ENCODE measurements at places on chromosomes 2 and 18.

GRCh38 chr18:8874872-8875271 lies 169.5 kb downstream of the MTCL1 start:
- DNase-seq, result no peak

GRCh38 chr18:7272311-7273049 lies 41.6 kb downstream of the LRRC30 start:
- DNase-seq, result peak; percentile 63

GRCh38 chr2:208379192-208379591 lies 27.4 kb upstream of the PTH2R start:
- no peak for DNase-seq

GRCh38 chr18:74935434-74935833 lies 273.5 kb downstream of the PTGR3 start:
- DNase-seq, result no peak

GRCh38 chr2:24220554-24221291 lies 45.9 kb downstream of the FAM228A start:
- no peak for DNase-seq

DNA sequence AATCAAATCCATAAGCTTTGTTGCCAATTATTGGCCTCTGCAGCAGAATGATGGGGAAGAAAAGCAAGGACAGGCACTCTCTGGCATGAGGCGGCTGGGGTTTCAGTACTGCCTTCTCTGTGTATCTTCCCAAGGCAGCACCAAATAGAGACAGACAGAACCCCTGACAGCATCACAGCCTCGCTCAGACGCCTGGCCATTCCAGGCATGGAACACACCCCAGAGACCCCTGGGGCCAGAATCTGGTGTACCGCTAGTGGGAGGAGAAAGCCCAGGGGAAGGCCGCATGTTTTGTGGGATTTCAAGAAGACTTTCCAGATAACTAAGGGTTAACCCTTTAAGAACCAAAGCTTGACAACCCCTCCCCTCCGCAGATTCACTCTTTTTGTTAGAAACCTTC lies 282.1 kb downstream of the EN1 start:
- DNase-seq, result no peak

DNA sequence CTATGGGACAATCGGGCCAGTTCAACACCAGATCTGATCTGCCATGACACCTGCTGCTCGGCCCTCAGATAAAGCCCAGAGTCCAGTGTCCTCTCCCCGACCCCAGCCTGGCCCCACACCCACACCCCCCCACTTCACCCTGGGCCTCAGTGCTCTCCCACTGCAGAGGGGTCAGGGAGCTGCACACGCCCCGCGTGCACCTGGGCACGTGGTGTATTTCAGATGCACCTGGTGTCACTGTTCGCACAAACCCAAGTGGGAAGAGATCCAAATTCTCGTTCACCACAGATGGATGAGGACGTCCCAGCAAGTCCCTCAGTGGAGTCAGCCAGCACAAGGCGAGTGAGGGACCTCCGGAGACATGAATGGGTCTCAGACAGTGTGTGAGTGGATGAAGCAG lies 161.3 kb downstream of the RTP5 start:
- no peak for DNase-seq

- no peak for DNase-seq
Observed at GRCh38 chr2:44470151-44470550, 108.4 kb downstream of the CAMKMT start.

DNA sequence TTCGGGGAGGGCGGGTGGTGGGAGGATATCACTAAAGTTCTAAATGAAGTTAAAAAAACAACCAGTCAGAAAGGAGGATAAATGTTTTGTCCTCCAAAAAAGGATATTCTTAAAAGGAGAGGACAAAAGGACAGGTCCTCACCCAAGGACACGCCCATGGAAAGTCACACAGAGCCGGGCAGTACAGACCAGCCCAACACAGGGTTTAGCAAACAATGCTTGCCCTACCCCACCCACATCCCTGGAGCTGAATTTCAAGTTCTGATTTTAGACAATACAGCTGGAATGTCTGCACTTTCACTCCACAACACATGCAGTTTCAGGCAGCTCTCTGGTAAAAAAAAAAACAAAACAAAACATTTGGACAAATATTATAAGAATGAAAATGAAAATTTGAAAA lies 67.9 kb downstream of the SLC9A4 start:
- no peak for DNase-seq

- DNase-seq, result no peak
Observed at GRCh38 chr2:23508066-23508390, 123.0 kb downstream of the KLHL29 start.

- DNase-seq, result no peak
Observed at GRCh38 chr2:144983107-144983506, 463.2 kb upstream of the ZEB2 start.

DNA sequence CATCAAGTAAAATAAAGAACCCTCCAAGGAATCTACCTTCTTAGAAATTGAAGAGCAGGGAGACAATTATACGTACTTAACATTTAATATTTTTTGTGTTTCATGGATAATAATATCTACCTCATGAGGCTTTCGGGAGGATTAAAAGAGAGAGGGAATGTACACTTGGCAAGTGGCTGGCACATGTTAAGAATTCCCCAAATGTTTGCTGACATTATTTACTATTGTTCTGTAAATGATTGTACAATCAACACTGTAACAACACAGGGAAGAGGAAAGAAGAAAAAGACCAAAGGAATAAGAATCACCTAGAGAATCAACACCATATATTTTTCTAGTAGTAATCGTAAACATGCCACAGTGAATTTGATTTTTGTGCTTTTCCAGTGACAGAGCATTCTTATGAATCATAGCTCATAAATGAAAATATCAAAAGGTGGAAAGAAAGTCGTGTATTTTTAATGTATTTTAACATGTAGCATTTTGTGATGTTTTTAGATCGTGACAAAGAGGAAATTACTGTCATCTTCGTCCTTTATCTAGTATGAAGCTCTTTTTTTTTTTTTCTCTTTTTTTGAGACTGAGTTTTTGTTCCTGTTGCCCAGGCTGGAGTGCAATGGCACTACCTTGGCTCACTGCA lies 67.3 kb downstream of the B3GNT2 start:
- no peak for DNase-seq
